ENCODE measurements at places on chromosomes 5 and 9.

DNA sequence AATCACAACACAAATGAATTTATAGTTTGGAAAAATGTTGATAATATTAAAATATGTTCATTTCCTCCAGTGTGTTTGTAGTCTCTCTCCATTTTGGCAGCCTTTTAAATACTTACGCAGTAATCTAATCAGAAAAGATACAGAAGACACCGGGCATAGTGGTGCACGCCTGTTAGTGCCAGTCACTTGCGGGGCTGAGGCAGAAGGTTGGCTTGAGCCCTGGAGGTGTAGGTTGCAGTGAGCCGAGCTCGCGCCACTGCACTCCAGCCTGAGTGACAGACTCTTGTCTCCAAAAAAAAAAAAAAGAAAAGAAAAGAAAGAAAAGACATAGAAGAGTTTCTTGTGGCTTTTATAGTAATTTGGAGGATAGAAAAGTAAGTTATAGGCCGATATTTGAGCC, 41.9 kb downstream of the NDFIP1 start:
- no peak for DNase-seq

GRCh38 chr9:121038362-121038761, 11.7 kb downstream of the C5 start:
- DNase-seq: no peak

DNA sequence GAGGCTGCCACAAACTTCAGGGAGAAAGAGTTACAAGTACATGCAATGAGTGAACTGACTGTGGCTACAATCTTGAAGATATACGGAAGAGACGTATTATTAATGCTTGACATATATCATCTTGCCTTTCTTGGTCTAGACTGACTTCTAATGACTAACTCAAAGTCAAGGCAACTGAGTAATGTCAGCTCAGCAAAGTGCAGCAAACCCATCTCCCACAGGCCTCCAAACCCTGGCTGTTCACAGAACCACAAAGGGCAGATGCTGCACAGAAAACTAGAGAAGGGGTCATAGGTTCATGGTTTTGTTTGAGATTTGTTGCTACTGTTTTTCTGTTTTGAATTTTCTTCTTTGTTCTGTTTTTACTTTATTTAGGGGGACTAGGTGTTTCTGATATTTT, 21.0 kb downstream of the IL7R start:
- DNase-seq: no peak

DNA sequence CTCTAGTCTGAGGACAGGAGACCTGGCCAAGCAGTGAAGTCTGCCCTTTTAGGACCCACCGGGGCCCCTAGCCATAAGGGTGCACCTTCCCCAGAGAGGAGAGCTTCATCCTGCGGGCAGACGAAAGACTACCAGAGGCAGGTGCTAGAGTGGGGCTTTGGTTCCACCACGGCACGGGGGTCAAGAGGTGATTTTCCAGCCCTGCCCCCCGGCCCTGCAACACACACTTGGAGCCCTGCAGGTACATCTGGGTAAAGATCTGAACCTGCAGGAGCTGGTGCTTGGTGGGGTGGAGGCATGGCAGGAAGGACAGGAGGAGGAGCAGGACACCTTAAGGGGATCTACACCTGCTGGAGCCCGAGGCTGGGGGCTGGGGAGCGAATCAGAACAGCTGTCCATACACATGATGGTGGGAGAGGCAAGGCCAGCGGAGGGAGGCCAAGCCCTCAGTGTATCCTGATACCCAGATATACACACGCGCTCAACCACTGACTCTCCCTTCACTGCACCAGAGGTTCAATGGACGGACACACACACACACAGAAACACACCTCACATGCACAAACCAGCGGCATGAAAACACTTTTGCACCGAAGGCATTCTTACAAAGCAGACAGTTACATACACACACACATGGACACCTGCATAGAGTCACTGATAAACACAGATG, 98.4 kb upstream of the MVB12B start:
- DNase-seq: no peak

DNA sequence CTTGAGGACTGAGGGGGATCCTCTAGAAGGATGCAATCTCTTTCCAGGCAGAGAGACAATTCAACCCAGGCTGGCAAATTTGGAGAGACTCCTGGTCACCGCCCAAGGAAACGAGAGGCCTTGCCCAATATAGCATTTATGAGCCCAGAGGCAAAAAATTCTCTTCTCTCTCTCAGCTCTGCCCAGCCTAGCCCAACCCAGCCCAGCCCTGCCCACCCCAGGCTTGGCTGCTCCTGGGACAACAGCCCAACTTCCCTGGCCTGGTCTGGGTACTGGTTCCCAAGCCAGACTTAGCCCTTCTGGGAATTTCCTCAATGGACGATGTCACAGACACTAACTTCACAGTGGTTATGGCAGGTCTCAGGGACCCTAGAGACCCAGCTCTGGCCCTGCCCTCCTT, 116.5 kb downstream of the PSD2 start:
- DNase-seq: no peak

- DNase-seq: no peak
Observed at GRCh38 chr9:88724331-88724730, 189.4 kb downstream of the NXNL2 start.

DNA sequence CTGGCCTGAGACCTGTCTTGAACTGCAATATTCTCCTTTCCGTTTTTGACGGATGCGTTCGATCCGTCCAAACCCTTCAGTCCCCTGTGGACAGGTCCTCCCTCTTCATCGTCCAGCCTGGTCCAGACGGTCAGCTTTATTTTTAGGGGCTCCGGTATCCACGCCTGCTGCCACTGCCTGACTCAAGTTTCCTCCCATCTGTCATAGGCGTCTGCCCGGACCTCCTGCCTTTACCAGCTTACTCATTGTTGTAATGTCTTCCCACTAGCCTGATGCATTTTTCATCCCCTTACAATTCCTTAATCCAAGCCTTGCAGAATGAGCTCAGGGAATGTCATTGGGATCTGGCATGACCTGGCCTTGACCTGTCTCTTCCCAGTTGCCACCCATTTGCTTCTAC, 145.8 kb downstream of the TENT4A start:
- DNase-seq: no peak

GRCh38 chr9:116482740-116483139, 204.4 kb upstream of the TRIM32 start:
- DNase-seq: peak; percentile 60

GRCh38 chr5:160379511-160379910, 9.1 kb upstream of the C1QTNF2 start:
- DNase-seq: no peak

- DNase-seq: peak; percentile 25
Observed at GRCh38 chr9:120436983-120437475, 142.9 kb downstream of the CDK5RAP2 start.

DNA sequence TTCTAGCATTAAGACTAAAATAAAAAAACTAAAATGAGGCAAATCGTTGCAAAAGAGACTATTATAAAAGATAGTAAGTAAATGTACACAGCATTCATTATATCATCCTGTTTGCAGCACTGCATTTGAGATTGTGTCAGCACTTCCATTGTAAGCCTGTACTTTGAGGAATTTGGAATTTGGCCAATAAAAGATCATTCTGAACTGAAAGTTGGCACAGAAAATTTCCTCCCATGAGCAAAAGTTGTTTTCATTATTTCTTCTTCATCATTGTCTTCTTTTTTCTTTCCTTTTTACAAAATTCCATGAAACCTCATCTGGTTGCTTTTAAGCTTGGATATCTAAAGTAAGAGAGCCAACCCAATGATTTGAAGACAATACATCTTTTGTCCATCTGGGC, 199.3 kb upstream of the ADAMTSL1 start:
- DNase-seq: peak; percentile 13
